T-helper 22 cell (primary cell): ENCODE measurements at places on chromosomes 1 and 21.

DNA sequence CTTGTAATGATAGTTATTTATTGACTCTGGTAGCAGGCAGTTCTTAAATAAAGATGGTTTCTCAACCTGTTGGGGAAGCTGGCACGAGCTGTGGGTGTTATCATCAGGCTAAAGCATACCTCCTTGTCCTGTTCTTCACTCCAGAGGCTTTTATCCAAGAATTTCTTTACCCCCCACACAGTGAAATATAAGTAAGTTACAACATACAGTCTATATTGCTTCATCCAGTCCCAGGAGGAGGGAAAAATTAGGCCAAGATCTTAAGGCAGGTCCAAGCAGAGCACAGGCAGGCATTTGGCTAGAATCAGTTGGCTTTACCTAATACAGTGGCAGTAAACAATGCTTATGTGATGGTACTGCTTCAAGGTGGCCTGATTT, 6.3 kb downstream of the TMEM81 start:
- no peak for DNase-seq

GRCh38 chr1:230818367-230818766, 50.0 kb downstream of the C1orf198 start:
- DNase-seq: no peak

DNA sequence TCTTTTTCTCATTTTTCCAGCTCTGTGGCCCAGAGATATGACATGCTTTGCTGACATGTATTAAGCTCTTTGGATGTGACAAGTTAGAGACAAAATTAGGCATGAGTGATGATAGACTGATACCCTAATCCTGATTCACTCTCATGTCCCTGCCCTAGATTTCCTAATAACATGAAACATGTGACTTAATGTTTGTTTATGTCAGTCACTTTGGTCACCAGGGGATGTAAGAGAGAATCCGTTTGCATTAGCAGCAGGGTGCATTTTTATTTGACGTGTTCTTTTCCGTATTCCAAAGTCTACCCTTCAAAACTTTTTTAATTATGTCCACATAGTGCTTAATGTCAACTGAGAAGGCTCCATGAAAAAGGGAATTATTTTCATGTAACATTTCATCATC, 192.4 kb downstream of the HMCN1 start:
- DNase-seq: no peak

DNA sequence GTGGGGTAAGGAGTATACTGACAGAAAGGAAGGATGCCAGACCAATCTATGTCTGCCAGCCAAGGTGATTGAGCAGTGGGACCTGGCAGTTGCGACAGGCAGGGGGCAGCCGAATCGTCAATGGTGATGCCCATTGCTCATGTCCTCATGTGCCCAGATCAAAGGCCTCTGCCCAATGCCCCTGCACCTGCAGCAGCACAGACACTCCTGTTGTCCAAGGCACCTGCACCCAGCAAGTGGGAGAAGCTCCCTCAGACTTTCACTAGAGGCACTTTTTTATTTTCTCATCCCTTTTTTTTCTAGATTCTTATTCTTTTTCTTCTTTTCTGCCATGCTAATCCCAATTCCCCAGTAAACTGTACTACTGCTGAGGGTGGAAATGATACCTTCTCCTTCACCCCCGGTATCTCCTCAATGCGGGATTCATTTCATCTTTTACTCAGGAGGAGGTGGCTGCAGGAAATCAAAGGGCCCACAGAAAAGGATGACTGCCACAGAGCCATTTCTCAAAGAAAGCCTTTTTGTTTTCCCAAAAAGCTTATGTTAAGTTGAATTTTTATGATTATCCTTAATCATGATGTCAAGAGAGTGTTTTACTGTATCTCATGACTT, 332.0 kb downstream of the PAPPA2 start:
- DNase-seq: no peak

DNA sequence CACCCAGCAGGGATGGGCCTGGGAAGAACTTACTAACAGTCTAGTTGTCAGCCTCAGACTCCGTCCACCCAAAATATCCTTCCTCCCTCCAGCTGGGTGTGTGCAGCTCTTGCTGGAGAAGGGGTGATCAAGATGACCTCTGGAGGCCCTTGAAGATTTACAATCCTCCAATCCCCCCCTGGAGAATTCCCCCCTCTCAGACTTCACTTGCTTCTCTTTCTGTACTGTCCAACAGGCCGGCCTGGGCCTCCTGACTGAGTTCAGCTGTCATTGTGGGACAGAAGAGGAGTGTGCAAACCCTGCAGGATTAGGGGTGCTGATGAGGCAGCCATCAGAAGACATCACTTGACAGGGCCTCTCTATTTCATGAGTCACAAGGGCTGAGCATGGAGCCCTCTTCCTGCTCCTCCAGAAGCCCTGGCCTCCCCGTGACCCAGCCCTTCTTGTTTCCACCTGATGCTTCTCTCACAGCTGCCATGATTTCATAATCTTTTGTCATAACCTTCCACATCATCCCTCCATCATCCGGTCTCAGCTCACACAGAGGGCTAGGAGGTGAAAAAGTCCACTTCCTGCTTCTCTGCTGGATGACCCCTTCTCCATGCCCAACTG, 17.5 kb upstream of the IGFN1 start:
- DNase-seq: no peak

DNA sequence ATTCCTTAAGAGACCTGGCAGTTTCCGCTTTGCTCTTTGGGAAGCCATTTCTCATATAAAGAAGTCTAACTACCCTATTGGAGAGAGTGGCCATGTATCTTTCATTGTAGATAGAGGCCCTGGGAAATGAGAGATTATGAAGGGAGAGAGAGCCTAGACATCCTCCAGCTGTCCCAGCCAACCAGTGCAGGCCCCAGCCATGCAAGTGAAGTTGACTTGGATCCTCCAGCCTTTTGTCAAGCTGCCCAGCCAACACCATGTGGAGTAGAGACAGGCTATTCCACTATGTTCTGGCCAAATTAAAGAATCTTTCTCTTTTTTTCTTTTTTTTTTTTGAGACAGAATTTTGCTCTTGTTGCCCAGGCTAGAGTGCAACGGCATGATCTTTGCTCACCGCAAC, 7.1 kb upstream of the ANP32E start:
- no peak for DNase-seq

GRCh38 chr1:54475946-54476516, 69.8 kb upstream of the SSBP3 start:
- DNase-seq: no peak

- no peak for DNase-seq
Measured at GRCh38 chr1:214277704-214278635, 3.0 kb upstream of the SMYD2 start.

- no peak for DNase-seq
Measured at GRCh38 chr1:212791261-212791675, 309 bp downstream of the NSL1 start.

GRCh38 chr1:162846256-162847212, 14.4 kb downstream of the CCDC190 start:
- DNase-seq: no peak

DNA sequence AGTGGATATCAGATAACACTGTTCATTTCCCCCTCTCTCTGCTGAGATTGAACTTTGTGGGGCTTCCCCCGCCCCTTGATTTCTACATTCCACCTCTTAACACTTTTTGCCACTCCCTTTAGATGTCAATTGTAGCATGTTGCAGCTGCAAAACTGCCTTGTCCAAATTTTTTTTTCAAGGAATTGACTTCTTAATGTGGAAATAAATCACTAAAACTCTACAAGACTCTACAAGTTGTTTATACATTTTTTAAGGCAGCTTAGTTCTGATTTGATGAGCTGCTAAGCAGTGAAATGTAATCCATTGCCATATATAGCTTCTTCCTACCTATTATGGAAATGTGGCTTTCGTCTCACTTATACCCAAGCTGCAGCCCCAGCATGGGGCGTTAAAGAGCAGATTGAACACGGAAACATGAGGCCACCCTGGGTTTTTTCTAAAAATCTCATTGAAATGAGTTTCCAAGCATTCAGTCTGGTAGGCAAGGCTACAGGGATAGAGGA, 132.2 kb downstream of the SYT2 start:
- DNase-seq: no peak

- DNase-seq: no peak
Measured at GRCh38 chr1:2527556-2527860, 1.1 kb upstream of the PANK4 start.

DNA sequence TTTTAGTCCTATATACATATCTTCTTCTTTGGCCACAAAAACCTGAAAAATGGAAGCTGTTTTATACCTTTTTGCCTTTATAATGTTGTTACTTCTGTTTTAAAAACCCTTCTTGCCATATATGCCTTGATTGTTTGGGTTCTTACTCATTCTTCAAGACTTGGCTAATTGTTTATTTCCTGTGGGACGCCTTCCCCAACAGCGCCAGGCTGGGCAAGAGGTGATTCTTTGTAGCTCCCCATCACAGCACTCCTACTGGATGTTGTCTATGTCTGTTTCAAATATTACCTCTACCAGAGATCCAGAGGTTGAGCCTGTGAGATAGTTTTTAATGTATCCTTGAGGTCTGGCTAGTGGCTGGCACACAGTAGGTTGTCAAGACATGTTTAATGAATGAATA, 73.2 kb upstream of the CYP2J2 start:
- no peak for DNase-seq

- DNase-seq: no peak
Measured at GRCh38 chr1:66916320-66916719, 8.3 kb downstream of the DNAI4 start.

GRCh38 chr1:103341377-103341880, 184.1 kb upstream of the RNPC3 start:
- DNase-seq: no peak

DNA sequence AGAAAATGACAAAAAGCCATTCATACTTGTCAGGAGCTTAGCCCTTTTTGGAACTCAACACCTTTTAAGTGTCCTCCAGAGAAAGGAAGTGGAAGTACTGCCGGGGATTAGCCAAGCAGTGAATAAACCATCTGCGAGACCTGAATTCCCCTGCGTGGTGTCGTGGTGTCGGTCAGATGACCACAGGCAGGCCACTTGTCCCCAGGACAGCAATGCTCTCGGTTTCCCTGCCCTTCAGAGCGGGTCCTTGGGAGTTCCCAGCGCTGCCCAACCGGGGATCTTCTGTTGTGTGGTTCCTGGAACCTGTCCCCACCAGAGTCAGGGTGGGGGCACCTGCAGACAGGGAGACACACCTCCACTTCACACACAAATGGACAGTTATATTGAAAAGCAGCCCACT, 9.2 kb downstream of the GPR157 start:
- DNase-seq: no peak

DNA sequence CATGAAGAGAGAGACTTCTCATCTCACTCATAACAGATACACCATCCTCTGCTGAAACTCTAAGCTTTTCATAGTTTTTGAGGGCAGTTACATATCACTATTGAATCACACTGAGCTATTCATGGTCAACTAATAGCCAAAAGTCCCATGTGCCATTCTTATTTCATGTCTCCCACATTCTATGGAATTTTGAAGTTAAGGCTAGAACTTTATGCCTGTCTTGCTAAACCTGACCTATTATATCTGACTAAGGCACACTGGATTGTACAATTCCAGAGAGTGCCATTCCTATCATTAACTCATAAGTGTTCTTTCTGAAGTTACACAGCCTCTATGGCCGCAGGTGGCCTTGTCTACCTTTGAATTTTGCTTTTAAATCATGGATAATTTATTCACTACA, 254.3 kb downstream of the PTPRC start:
- DNase-seq: no peak

- no peak for DNase-seq
Measured at GRCh38 chr1:196467230-196467925, 140.9 kb downstream of the KCNT2 start.

- DNase-seq: no peak
Measured at GRCh38 chr21:27466140-27466539, 499.3 kb upstream of the ADAMTS5 start.

DNA sequence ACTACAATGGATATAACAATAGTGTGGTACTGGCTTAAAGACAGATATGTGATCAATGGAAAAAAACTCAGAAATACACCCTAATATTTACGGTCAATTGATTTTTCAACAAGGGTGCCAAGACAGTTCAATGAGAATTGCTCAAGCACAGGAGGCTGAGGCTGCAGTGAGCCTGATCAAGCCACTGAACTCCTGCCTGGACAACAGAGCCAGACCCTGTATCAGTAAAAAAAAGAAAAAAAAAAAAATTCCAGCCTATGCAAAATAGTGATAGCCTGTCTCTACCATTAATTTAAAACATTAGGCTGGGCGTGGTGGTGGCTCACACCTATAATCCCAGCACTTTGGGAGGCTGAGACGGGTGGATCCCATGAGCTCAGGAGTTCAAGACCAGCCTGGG, 70.0 kb downstream of the SLC27A3 start:
- DNase-seq: no peak

GRCh38 chr21:36980280-36981048, 14.0 kb upstream of the HLCS start:
- no peak for DNase-seq

- no peak for DNase-seq
Measured at GRCh38 chr1:7186382-7187111, 401.3 kb downstream of the CAMTA1 start.

DNA sequence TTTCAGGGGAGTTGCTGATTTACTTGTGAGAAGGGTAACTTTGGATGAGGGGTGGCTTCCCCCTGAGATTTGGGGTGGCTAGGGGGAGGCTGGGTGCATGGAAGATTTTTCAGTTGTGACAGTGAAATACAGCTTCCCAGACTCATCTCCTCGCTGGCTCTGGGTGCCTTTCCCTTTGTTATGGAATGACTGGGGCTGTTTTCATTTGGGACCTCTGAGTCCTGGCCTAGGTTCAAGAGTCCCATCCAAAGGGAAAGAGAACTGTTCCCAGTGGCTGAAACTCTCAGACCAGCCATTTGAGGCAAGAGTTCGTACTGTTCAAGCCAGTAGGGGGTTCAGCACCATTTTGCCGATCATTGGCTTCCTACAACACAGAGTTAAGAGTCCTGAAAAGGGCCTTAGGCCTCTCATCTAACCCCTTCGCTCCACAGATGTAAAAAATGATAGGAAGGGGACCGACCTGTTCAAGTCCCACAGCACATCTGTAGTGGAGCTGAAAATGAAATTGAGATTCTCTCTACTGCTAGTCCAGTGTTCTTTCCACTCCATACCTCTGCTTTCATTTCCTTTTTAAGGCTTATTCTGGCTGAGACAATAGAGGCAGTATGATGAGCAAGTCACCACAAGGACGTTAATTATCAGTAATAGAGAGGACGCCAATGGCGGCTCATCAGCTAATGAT, 958 bp downstream of the DDR2 start:
- DNase-seq: no peak

DNA sequence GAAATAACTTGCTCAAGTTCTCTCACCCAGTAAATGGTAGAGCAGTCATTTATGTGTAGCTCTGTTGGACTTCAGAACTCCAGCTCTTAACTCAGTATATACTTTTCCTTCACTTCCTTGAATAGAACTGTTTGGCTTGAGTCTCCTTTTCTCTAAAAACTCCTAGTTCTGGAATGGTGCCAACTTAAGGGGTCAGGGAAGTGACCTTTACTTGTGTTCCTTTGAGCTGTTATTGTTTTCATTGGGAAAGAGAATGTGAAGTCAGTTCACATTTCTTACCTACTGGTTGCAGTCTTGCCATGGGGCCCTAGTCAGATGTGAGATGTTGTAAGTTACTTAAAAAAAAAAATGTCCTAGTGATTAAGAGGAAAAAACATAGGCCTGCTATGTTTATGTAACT, 77.0 kb upstream of the MACF1 start:
- no peak for DNase-seq

- DNase-seq: no peak
Measured at GRCh38 chr1:9680828-9681227, 29.3 kb downstream of the PIK3CD start.

GRCh38 chr1:168725831-168726230, 3.2 kb downstream of the DPT start:
- no peak for DNase-seq
